Stimulated activated CD4-positive, alpha-beta T cell treated with anti-CD3 and anti-CD28 coated beads, TNF-alpha, amount 100 ng/mL, for 24 hours (primary cell): ENCODE measurements at places on chromosomes 6 and 20.

GRCh38 chr20:919491-919916, 3.4 kb upstream of the ANGPT4 start:
- no peak for DNase-seq

GRCh38 chr6:113094779-113095178, 747.6 kb downstream of the RFPL4B start:
- no peak for DNase-seq

DNA sequence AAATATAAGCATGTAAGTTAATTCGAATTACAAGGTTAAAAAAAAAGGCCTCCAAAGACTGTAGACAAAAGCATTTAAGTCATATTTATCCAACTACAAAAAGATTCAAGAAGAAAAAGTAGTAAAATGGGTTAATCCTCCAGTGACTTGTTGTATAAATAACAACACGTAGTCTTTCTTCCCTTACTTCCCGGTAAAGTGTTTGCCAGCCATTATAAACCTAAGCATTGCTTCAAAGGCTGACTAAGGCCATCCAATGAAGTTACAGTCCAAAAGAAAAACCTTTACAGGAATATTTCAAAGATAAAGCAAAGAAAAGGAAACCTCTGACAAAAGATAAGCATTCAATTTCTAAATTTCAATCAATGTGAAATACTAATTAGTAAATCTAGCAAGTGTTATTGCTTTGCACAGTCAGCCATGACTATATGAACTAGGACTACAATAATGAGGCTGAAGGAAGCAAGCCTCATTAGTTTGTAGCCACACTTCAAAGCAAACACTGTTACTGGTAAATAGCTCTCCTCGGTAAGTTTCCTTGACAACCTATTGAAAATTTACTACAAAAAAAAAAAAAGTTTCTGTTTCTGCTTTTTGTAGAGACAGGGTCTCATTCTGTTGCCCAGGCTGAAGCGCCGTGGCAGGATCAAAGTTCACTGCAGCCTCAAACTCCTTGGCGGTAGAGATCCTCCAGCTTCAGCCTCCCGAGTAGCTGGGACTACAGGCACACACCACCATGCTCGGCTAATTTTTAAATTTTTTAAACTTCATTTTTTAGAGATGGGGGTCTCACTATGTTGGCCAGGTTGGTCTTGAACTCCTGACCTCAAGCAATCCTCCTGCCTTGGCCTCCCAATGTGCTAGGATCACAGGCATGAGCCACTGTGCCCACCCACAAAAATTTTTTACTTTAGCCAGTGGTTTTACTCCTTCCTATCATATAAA, 46.0 kb downstream of the NUDT3 start:
- DNase-seq, result no peak

GRCh38 chr20:35742741-35743523, 872 bp upstream of the RBM39 start:
- no peak for DNase-seq

- DNase-seq, result no peak
Measured at GRCh38 chr6:69848552-69848951, 17.8 kb upstream of the COL19A1 start.

GRCh38 chr6:41683273-41683522, 44.9 kb downstream of the MDFI start:
- no peak for DNase-seq

- peak; percentile 71 for DNase-seq
Measured at GRCh38 chr20:63739130-63740069, at the start of gene SLC2A4RG. TSS of gene SLC2A4RG (plus strand) at chr20:63739776. CDS start at chr20:63739913, 137 bp downstream.

- no peak for DNase-seq
Measured at GRCh38 chr6:10309457-10310329, 105.2 kb downstream of the TFAP2A start.

GRCh38 chr20:36270744-36271638, 34.7 kb downstream of the AAR2 start:
- DNase-seq, result no peak

DNA sequence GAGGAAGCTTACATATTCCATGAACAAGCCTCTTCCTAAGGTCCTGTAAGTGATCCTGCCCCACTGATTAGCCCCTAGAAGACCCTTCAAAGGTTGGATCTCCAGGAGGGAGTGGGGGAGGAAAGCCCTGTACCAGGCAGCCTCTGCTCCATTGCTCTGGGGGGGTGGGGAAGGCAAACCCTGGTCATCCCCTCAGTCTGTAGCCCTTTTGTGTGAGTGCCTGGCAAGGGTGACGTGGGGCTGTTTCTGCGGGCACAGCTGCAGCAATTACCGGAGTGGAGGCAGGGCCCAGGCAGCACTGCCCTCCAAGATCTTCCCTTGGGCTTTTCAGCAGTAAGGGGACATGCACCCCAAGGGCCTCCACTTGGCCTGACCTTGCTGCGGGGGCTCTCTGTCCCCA, at the start of gene MOG:
TSS of gene MOG (plus strand) at position 295 of the 400 bp plus-strand sequence. CDS start 118 bp downstream, outside the sequence.
- DNase-seq, result no peak

- DNase-seq, result no peak
Measured at GRCh38 chr6:149513915-149514314, 29.1 kb upstream of the ZC3H12D start.

GRCh38 chr6:7052443-7053011, 55.2 kb upstream of the RREB1 start:
- DNase-seq, result no peak

GRCh38 chr20:45390931-45391330, 12.8 kb upstream of the TP53TG5 start:
- DNase-seq, result no peak

DNA sequence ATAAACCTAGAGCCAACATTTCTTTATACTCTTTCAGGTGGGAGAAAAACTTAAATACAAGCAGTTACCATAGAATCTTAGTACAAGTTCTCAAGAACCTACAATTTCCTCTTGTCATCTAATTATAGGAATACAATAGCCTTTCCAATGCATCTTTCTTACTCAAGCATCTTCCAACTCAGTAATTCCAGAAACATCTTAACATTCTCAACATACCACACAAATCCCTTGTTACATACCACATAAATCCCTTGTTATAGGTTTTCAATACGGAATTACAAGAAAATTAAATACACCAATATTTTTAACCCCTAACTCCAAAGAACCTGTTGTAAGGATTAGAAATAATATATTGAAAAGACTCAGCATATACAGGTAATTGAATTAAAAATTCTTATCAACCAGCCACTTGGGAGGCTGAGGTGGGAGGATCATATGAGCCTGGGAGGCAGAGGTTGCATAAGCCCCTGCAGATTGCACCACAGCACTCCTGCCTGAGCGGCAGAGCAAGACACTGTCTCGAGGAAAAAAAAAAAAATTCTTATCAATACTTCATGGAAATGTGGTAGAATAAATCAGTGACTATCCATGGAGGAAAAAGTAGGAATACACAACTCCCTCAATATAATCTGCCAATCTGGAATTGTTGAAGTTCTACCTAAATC, 127.5 kb upstream of the CCDC28A start:
- no peak for DNase-seq

GRCh38 chr6:170200458-170200891, 90.4 kb downstream of the DLL1 start:
- no peak for DNase-seq

DNA sequence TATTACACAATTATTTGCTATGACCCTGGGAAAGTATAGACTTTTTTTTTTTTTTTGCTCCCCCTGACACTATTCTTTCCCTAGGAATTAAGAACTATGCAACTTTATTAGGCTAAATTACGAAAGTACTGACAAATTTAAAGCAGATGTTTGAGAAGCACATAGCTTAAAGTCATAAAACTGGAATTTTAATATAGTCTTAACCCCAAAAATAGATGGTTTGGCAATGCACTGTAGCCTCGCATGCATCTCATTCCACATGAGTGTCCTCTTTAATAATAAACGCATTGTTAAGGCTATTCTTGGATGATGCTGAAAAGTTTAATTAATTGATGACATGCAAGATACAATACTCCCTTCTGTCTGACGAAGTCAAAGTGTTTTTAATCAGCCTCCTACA, 49.3 kb downstream of the TBC1D7 start:
- DNase-seq, result no peak

DNA sequence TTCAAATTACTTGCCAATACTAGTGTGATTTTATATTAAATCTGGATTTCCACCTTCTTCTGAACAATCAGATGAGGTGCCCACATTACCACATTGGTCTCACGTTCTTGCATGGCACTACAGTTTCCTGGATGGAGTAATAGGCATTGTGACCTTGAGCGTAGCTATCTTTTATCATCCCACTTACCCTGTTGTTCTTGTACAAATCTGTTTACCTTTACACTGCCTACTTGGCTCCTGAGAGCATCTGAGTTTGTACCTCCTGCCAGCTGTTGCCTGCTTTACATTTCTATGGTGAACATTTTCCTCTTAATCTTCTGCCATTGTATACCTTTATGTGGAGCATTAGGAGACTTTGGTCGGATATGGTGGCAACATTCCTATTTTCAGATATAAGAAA, 90.7 kb downstream of the AKAP7 start:
- DNase-seq, result no peak

GRCh38 chr20:63089051-63089907, 82.5 kb upstream of the BHLHE23 start:
- DNase-seq, result no peak
